ENCODE measurements at places on chromosomes 1 and 21.

GRCh38 chr1:184221087-184221486 is 165.7 kb upstream of the C1orf21 start:
- H3K27me3 ChIP-seq = no peaks in the 10 kb centered on the region
- H3K27ac ChIP-seq = no peak overlapping the region
- H3K4me3 ChIP-seq = no peak overlapping the region
- no peaks in the 10 kb centered on the region for H3K36me3 ChIP-seq
- no peak for DNase-seq

- peaks cover 10% of the 10 kb centered on the region for H3K4me1 ChIP-seq
- peak overlapping the region; percentile 73 for H3K27ac ChIP-seq
- peak; percentile 92 for DNase-seq
- no peaks in the 10 kb centered on the region for H3K36me3 ChIP-seq
Observed at GRCh38 chr1:1069056-1069710, 4.9 kb downstream of the RNF223 start.

GRCh38 chr21:10273196-10273595 is 248.2 kb upstream of the TPTE start:
- H3K27me3 ChIP-seq = no peaks in the 10 kb centered on the region
- no peak overlapping the region for H3K4me3 ChIP-seq
- DNase-seq = no peak

DNA sequence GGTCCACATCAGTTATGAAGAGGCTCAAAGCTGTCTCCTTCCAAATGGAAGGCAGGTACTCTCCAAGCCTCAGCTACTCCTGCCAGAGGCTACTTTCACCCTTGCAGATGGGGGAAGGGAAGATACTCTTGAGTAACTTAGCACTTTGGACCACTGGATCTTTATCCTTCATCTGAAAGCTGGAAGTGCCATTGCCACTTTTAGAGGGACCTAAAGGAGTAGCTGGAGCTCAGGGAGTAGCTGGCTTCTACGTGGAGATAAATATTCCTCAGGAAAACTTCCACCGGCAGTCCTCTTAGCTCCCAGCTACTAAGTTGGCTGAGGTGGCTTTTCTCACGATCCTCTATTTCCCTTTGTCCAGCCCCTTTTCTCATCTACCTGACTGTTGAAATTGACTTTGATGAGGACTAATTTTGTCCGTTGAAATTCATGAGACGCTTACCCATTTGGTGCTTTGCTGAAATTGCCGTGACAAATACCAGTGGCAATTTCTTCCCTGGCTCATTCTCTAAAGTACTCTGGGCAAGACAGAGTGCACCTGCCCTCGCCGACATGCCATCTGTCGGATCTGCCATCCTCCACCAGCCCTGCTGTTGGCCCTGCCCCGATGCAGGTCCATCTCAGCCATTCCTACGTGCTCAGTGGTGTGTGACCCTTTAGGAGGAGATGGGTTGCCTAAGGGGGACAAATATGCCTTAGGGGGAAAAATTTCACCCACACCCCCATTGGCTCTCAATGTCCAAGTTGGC is 13.6 kb downstream of the IGSF21 start:
- H3K36me3 ChIP-seq = no peaks in the 10 kb centered on the region
- H3K27ac ChIP-seq = no peak overlapping the region
- H3K4me1 ChIP-seq = no peaks in the 10 kb centered on the region
- DNase-seq = no peak
- no peaks in the 10 kb centered on the region for H3K27me3 ChIP-seq

Data from naive thymus-derived CD4-positive, alpha-beta T cell (primary cell).